ENCODE measurements at places on chromosomes 12 and 14. TPM values are rescaled to one million over a fixed set of nuclear protein-coding genes. Genes with fewer than 3 reads are reported as not detected.

KLRB1 gene
- polyA plus RNA-seq = 7.8 TPM

- DNase-seq = peak; percentile 11
These were observed 2.6 kb upstream of the KLRK1 start for GRCh38 chr12:10392394-10392930.

DNA sequence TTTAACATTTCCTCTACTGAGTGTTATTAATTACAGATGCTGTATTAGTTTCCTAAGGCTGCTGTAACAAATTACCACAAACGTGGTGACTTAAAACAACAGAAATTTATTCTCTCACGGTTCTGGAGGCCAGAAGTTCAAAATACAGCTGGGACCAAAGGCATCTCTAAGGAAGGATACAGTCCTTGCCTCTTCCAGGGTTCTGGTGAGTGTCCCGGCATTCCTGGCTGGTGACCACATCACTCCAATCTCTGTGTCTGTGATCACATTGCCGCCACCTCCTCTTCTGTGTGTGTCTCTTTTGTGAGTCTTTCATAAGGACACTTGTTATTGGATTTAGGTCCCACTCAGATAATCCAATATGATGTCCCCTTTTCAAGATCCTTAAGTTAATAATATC is 85.1 kb upstream of the CCDC198 start:
- DNase-seq = no peak

GRCh38 chr14:94009767-94010166 is 12.7 kb downstream of the CCDC197 start:
- no peak for DNase-seq

GRCh38 chr12:70120970-70121369 is 122.3 kb upstream of the CNOT2 start:
- no peak for DNase-seq

DNA sequence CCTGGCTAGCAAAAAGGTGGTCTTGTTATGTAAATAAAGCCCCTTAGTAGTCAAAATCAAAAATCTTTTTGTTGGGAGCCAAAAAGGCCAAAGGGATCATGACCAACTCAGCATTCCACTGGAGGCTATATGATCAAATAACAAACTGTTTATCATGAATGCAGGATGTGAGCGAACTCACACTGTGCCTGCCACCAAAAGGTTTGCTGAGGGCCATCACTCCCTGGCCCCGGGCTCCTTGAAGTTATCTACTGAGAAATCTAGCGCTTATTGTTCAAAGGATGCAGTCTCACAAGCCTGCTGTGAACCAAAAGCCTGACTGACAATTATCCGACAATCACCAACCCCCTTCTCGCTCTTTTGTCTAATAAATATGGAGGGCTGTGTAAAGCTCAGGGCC is 107.2 kb upstream of the DDHD1 start:
- DNase-seq = no peak

DNA sequence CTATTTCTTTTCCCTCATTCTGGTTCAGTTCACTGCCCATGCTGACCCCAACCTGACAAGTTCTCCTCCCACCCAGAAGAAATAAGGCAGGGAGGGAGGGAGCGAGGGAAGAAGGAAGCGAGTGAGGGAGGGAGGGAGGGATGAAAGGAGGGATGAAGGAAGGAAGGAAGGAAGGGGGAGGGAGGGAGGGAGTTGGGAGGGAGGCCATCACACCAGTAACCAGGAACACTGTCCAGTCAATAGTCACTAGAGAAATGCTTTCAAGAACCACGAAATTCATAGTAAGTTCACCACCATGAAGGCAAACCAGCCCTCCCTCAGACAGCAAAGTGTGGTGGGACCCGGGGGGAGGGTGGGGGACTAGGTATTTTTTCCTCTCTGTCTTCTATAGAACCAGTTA is 142.4 kb downstream of the ESRRB start:
- DNase-seq = no peak

- no peak for DNase-seq
These were observed 2.2 kb upstream of the EP400 start for GRCh38 chr12:131947482-131948027.

- peak; percentile 22 for DNase-seq
These were observed 25.6 kb downstream of the KCNK13 start for GRCh38 chr14:90087433-90087832.

DNA sequence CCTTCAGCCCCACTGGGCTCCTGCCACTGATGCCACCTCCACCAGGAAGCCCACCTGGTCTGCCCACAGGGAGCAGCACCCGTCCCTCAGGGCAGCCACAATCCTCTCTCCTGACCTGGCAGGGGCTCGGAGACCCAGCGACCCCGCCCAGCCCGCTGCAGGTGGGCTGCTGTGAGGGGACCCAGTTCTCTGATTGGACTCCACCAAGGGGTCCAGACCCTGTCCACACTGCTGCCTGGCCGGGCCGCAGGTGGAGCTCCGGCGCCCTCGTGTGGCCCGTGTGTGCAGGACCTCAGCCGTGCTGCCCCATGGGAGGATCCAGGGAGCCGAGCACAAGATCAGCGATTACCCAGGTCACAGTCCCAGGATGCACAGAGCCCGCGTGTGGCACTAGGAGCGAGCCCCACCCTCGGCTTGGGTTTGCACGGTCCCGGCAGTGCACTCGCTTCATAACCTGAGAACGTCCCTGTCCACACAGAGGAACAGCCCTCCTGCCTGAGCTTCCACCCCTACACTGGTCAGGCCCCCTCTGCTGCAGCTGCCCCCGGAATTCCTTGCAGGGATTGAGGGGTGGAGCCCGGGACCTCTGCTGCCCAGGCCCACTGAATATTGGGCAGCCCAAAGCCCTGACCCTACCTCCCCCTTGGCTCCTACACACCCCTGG is 35.4 kb upstream of the TMEM179 start:
- DNase-seq = peak; percentile 73

EGLN3 gene
- 51.9 TPM for polyA plus RNA-seq

- DNase-seq = no peak
These were observed 17.7 kb upstream of the CCDC91 start for GRCh38 chr12:28172434-28173030.

GRCh38 chr14:22807432-22808087 is 7.7 kb downstream of the SLC7A7 start:
- DNase-seq = peak; percentile 84

Data from large intestine (tissue), 12 donors.